Kidney (tissue), 22 donors: ENCODE measurements at places on chromosomes 13 and 19. TPM values are rescaled to one million over a fixed set of nuclear protein-coding genes. Genes with fewer than 3 reads are reported as not detected.

PTH2 gene
- total RNA-seq = not detected

DNA sequence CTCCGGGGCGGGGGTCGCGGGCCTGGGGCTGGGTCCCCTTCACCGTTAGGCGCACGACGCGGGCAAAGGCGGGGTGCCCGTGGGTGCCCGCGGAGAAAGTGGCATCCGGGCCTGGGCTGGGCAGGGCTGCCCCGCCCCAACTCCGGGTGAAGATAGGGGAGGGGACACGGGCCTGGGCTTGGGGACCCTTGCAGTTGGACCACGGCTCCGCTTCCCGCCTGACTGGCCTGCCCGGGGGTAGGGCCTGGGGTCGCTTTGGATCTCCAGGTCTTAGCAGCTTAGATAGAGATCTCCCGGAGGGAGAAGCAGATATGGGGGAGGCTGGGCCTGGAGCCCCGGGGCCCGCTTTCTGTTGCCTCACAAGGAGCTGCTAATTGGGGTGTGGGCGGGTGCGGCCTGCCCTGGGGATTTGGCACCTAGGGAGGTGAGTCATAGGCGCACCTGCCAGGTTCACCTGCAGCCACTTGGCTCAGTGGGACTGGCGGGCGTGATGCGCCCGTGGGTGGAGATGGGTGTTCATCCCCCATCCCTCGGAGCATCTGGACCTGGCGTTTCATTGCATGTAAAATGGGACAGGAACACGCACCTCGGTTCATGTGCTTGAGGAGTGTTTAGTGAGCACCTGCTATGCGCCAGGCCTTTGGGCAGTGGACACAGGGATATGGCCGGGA is 585 bp downstream of the MAP1S start:
- peak; percentile 26 for DNase-seq

DNA sequence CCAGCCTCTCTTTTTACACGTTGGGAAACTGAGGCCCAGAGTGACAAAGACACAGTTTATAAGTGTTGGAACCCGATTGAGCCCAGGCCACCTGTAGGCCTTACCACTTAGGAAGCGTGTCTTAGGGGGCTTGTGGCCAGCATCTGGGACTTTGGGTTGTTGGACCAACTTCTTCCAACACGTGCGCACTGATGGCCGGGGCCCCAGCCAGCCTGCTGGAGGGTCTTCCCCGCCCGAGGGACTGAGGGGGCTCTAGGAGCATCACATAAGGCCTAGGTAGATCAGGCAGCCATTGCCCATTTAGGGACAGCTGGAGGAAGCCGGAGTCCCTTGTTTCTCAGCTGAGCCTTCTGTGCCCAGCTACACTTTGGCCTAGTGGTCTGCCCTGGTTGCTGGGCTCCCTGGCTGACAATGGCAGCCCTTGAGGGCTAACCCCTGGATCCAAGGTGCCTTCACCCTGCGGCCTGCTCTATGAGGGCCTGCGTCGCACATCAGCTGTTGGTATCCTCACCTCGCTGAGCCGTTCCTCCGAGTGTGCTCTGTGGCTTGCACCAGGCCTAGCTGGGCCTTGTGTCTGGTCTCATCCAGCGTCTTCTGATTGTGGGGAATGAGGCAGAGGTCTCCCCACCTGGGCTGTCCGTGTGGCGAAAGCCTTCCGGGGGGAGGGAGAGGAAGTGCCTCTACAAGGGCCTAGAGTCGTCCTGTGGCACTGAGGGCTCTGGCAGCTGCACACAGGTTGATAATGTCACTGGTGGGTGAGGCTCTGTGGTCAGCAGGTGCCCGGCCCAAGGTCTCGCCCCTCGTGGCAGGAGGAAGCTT is 1.2 kb downstream of the RAB11B start:
- DNase-seq = no peak

LILRB1 gene
- 10.9 TPM for total RNA-seq

GRCh38 chr13:43910856-43911255 is 31.2 kb downstream of the LACC1 start:
- DNase-seq = no peak

GRCh38 chr13:50586414-50587083 is 256.9 kb downstream of the DLEU7 start:
- no peak for DNase-seq

DNA sequence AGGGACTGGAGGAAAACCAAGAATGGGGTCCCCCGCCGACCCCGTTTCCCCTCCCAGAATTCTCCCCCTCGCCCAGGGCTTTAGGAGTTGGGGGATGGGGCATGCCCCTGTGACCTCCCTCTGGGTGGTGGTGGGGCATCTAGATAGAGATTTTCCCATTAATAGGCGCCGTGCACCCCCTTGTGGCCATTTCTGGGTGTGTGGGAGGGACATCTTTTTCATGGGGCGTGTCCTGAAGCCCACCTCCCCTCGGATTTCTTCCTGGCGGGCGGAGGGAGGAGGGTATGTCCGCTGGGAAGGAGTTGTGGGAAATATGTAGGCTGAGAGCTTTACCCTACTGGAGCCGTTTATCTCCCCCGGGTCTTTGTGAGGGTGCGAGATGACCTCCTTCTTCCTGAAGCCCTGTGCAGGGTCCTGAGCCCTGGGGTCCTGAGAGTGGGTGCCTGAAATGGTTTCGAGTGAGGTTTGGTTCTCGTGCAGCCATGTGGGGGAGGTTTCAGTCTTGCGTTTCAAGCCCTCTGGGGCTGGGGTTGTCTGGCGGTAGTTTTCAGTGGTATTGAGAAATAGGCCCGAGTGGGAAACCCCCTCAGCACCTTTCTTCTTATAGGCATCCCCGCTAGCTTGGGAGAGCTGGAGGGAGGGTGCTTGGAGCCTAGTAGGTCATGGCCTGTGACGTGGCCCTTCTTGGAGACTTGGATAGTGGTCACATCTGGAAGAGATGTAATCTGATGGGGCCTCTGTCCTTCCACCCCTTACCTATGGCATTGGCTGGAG is 1.0 kb downstream of the PRMT1 start:
- DNase-seq = peak; percentile 92

DNA sequence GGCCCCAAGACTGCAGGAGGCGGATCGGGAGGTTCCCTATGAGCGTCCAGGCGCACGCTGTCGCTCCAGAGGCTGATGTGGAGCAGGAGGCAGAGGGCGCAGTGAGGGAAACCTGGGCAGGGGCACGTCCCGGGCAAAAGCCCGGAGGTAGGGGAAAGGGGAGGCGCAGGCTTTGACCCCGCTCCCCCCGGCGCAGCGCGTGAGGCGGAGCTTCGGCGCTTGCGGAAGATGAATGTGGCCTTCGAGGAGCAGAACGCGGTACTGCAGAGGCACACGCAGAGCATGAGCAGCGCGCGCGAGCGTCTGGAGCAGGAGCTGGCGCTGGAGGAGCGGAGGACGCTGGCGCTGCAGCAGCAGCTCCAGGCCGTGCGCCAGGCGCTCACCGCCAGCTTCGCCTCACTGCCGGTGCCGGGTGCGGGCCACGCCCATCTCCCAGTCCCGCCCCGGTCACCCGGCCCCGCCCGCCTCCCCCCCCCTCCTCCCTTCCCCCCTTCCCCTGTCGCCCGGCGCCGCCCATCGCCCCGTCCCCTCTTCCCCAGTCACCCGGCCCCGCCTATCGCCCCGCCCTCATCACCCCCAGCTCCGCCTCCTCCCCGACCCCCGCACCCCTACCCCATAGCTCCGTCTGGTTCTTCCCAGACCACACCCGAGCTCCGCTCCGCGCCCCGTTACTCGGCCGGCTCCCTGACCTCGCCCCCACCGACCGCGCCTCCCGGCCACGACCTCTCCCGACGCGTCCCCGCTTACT is 4.1 kb downstream of the HMG20B start:
- DNase-seq = peak; percentile 75

DNA sequence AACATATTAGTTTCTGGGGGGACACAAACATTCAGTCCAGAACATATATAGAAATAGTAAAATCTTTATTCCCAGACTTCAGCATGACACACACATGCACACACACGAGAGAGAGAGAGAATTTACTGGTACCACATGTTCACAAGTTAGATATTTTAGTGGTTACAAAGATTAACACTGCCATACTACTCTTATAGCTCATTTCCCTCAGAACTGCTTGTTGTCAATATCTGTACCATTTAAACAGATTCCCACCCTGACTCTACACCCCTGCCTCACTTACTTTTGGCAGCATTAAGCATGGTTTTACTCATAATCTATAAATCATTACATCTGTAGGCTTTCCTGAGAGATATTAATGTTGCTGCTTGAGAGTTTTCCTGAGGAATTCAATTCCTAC is 524.7 kb upstream of the HTR2A start:
- DNase-seq = no peak

- no peak for DNase-seq
Observed at GRCh38 chr19:24140099-24140498, 53.1 kb downstream of the ZNF254 start.

GRCh38 chr13:21913010-21913409 is 242.1 kb downstream of the FGF9 start:
- no peak for DNase-seq
